ENCODE measurements at places on chromosomes 2 and 18.

DNA sequence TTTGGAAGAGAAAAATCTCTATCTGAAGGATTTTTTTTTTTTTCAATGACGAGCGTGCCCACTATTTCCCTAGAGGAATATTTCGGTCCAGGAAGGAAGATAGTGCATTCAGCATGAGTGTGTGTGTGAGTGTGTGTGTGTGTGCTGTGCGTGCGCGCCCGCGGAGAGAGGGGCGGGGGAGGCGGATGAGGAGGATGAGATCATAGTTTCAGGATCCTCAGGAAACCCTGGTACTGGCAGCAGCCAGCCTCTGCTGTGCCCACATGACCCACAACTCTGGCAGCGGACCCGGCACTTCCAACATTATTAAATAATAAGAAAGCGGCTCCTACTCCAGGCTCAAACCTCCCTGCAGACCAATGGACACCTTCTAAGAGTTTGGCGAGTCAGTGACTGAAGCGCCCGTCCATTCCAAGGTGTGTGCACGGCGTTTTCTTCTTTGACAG lies 217.0 kb upstream of the DTNA start:
- peak; percentile 83 for DNase-seq

DNA sequence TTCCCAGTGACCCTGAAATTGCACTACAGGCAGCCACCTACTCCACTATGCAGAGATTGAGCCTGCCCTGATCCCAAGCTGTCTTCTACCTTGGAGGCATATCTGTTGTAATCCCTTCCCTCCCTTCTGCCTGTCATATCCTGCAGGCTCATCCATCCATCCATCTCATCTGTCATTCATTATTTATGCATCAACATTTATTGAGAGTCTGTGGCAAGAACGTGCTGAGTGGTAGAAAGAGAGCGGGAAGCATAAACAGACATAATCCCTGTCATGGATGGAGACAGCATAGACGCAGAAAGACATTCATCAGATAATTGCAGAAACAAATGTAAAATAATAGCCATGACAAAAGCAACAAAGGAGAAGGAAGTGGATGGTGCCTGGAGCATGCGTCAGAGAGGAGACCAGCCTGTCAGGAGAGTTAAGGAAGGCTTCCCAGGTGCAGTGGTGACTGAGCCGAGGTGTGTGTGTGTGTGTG lies 110.7 kb upstream of the STPG4 start:
- no peak for DNase-seq

DNA sequence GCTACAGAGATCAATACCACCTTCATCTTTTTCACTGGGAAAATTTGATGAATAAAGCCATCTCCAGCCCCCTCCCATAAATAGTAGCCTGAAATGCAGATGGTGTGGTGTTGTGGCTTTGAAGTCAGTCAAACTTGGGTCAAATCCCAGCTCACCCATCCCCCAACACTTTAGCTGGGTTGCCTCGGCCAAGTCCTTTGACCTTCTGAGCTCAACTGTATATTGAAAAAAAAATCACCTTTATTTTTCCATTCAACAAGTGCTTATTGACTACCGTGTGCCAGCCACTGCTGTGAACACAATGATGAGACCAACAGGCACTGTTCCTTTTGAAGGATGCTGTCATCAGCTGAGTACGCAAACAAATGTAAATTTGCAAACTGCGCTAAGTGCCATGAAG lies 35.1 kb upstream of the NTSR2 start:
- no peak for DNase-seq

- DNase-seq, result no peak
These were observed 41.1 kb upstream of the MYCN start for GRCh38 chr2:15899327-15899612.

DNA sequence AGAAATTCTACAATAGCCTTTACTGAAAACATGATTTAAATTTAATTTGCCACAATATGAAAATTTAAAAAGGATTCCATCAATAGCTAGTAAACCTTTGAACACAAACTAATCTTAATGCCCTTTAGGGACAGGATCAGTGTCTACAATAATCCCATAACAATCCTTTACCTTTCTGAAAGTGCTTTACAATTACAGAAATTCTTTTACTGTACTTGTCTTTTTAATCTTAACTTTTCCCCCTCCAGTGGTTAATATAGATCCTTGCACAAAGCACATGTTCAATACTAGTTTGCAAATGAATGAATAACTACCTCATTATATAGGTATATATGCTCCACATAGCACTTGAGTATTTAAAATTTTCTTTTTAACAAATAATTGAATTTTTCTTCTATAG lies 122.6 kb downstream of the PLEKHA3 start:
- no peak for DNase-seq

- DNase-seq, result no peak
These were observed 217.8 kb downstream of the HAUS1 start for GRCh38 chr18:46321955-46322354.

- no peak for DNase-seq
These were observed 826.3 kb upstream of the CDH2 start for GRCh38 chr18:29003194-29003593.

DNA sequence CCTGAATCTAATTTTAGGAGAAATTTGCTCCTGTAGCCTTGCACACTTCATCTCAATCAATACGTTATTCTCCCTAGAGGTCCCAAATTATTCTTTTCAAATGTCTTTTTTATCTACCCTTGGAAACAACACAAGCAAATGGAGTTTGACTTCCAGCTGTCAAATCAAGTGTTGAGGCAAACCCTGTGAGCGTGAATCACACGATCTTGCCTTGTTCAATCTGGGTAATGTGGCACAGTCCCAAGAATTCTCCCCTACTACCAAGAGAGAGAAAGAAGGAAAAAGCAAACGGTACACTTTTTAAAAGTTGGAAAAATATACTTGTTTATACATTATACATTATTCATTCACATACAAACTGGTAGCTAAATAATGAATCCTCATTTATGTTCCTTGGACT lies 2035.3 kb upstream of the CELF4 start:
- DNase-seq, result peak; percentile 26

GRCh38 chr2:48852938-48853337 lies 97.4 kb upstream of the LHCGR start:
- no peak for DNase-seq

DNA sequence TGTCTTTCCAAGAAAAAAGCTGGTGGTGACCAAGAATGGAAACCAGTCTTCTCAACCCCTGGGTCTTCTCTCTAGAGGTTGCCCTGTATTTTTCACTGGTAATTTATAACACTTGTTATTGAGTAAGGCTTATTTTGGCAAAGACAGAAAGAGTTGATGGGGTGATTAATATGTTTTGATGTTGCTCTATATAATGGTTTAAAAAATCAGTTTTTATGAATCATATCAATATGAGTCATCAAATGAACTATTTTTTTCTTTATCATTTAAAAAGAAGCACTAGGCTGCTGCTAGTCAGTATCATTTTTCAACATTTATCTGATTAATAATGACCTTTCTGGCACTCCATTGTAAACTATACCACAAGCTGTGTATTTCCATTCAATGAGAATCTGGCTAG lies 1142.2 kb downstream of the LRP1B start:
- no peak for DNase-seq

- DNase-seq, result no peak
These were observed 132.9 kb downstream of the AGPS start for GRCh38 chr2:177525351-177525924.

GRCh38 chr2:151891566-151892194 lies 63.5 kb upstream of the ARL5A start:
- DNase-seq, result no peak

DNA sequence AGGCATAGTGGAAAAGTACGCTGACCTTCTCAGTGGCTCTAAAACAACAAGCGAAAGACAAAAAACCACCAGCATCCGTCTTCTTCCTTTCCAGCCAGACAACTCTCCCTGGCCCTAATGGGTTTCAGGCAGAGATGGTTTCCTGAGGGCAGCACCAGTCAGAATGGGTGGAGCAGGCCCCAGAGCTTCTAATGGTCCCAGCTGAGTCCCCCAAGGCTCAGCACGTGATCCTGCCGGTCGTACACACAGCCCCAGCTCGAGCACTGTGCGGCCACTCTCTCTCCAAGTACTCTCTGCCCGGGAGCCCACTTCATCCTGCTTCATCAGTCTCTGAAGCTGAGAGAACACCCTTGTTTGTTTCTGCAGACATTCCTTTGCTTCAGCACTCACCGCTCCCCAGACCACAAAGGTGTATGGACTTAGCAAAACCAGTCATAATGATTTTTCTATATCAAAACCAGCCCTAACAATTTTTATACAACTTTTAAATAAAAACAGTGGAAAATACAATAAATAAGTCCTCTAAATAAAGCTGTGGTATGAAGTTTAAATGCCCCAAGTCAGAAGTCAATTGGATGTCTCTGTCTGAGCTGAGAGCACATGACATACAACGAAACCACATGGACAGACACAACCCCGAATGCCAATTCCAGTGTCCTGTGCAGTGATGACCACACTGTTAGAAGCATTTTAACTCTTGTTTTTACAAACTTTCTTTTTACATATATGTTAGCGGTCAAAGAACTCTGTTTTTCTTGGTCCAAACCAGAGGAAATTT lies 63.9 kb downstream of the PARD6G start:
- DNase-seq, result no peak

DNA sequence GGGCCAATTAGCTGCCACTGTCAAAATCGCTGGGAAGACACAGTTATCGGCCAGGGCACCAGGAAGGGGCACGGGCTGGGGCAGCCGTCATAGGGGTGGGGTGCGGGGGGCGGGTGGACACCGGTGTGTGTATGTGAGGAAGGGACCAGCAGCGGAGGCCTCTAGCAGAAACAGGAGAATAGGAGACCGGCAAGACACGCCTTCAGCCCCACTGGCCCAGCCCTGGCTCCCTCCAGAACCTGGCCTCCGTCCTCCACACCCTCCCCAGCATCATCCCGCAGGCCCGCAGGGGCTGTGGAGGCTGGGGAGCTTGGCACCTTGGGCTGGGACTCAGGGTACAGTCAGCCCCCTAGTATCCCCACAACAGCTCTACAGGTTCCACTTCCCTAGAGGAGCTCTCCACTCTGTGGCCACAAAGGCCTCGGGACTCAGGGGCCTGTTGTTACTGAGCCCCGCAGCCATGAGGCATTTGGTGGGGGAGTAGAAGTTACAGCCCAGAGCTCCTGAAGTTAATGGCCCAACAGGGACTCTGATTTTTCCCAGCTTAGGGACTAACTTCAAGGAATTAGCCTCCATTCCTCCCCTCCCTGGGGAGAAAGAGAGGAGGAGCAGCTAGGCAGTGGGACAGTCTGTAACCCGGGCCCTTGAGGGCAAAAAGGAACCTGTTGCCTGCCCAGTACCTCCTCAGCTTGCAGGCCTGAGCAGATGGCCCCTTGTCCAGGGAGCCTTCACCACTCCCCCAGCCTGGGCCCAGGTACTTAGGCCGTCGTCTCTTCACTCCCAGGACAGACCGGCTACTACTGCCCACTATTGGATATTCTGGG lies 19.9 kb downstream of the SH2D6 start:
- DNase-seq, result no peak

DNA sequence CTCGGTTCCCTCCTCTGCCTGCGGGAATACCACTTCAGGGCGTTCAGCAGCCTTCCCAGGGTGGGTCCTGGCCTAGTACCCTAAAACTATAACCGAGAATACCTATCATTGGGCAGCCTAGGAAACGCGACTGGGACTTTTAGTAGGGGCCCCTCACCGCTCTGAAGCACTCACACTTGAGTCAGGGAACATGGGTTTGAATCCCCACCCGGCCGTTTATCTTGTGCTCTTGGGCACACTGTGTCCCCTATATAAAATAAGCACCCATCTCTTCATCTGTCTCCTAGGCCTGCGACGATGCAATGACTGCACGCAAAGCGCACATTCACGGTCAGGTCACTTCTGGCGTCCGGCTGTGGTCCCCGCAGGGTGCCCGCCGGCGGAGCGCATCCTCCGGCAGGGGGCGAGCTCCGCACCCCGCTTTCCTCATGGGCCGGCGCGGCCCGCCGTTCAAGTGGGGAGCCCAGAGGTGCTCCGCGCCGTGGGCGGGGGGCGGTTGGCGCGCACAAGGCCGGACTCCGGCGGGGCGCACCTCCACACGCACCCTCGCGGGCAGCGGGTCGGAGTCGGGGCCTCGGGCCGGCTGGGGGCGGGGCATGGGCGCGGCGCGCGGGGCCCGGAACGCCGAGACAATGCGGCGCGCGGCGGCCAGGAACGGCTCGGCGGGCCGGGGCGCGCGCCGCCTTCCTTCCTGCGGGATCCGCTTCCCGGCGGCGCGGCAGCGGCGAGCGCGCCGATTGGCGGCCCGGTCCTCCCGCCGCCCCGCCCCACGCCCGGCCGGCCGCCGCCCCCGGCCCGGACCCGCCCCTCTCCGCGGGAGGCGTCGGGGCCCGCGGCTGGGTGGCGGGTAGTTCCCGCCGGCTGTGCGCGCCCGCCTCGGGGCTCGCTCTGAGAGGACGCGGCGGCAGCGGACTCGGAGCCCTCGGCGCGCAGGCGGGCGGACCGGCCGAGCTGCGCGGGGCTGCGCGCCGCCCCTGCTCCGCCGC lies at the start of gene ASAP2:
Gene ASAP2, plus strand, starts transcription at position 850 of the 986 bp plus-strand sequence. CDS start 293 bp downstream, outside the sequence.
- DNase-seq, result peak; percentile 77

GRCh38 chr2:216683846-216684245 lies 11.5 kb downstream of the IGFBP5 start:
- DNase-seq, result no peak

DNA sequence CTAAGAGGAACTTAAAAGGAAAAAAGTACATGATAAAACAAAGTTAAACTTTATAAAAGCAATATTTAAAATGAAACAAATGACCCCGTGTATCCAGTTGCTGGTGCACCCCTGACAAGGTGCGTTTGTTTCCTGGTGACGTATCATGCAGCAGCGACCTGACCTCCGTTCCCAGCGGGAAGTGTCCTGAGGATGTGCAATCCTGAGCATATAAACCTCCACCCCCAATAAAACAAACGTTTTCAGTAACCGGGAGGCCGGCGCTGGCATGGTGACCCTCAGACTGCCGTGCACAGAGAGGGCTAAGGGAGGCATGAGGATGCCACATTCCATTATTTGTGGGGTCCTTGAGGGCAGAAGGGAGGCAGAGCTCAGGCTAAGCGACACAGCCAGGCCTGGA lies 14.8 kb downstream of the SLC66A2 start:
- no peak for DNase-seq

GRCh38 chr18:72458271-72458670 lies 85.9 kb downstream of the CBLN2 start:
- DNase-seq, result no peak

- DNase-seq, result no peak
These were observed 26.9 kb upstream of the ALKAL2 start for GRCh38 chr2:314561-315336.

DNA sequence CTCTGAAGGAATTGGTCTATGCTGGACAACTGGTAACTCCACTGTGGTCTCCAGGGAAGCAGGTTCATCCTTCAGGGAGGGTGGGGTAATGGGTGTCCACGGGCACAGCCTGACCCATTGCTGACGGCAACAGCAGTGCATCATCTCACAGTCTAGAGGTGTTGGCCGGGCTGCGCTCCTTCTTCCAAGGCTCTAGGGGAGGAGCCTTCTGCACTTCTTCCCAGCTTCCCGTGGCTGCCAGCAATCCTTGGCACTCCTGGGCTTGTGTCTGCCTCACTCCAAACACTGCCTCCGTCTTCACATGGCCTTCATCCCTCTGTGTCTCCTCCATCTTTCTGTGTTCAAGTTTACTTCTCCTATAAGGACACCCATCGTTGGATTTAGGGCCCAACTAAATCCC lies 166.2 kb downstream of the CTIF start:
- no peak for DNase-seq

GRCh38 chr2:40666398-40666797 lies 214.5 kb upstream of the SLC8A1 start:
- no peak for DNase-seq

GRCh38 chr18:55577812-55578539 lies 10.0 kb downstream of the TCF4 start:
- no peak for DNase-seq

All from putamen (tissue), 1 donor.